ENCODE measurements at places on chromosomes 1 and 21. TPM values are rescaled to one million over a fixed set of nuclear protein-coding genes. Genes with fewer than 3 reads are reported as not detected.

SPRR3 gene
- not detected for total RNA-seq

DNA sequence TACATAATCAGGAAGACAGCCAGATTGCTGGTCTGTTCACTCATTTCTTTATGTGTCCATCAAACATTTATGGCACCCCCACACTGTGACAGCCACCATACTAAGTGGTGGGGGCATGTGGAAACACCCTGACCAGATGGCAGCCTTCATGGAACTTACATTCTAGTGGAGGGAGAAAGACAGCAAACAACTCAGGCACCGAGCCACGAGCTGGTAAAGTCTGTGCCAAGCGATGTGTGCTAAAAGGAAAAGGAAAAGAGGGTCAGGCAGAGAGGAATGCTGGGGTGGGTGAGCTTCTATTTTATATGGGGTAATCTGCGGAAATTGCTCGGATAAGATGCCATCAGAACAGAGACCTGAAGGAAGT lies 33.2 kb upstream of the CD2 start:
- DNase-seq: no peak
- no peak overlapping the region for H3K27ac ChIP-seq
- H3K4me1 ChIP-seq: no peaks in the 10 kb centered on the region

GRCh38 chr1:162625679-162626078 lies 6.6 kb upstream of the DDR2 start:
- H3K4me1 ChIP-seq: no peaks in the 10 kb centered on the region
- H3K36me3 ChIP-seq: no peaks in the 10 kb centered on the region
- no peak overlapping the region for H3K27ac ChIP-seq
- H3K4me3 ChIP-seq: no peak overlapping the region
- H3K27me3 ChIP-seq: no peaks in the 10 kb centered on the region

- H3K27ac ChIP-seq: no peak overlapping the region
- H3K36me3 ChIP-seq: no peaks in the 10 kb centered on the region
- H3K4me3 ChIP-seq: no peak overlapping the region
- H3K27me3 ChIP-seq: no peaks in the 10 kb centered on the region
- H3K4me1 ChIP-seq: no peaks in the 10 kb centered on the region
Observed at GRCh38 chr1:180358649-180359048, 128.6 kb downstream of the LHX4 start.

DNA sequence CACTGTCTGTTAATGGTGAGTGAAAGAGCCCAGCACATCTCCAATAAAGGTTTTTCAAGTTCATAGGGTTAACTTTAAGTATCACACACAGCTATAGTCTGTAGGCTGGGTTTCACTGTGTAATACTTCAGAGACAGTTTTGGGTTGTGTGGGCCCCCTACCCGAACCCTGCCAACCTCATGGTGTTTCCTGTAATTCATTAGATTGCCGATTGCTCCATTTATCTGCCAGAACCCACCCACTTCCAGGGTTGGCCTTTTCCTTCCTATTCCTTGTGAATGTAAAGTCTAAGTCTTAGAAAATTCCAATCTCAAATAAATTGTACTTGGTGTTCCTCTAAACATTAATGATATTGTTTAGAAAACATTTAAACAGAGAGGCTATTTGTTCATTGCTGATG lies 43.6 kb downstream of the CTTNBP2NL start:
- DNase-seq: no peak
- H3K4me3 ChIP-seq: no peak overlapping the region
- H3K4me1 ChIP-seq: peaks cover 37% of the 10 kb centered on the region

DNA sequence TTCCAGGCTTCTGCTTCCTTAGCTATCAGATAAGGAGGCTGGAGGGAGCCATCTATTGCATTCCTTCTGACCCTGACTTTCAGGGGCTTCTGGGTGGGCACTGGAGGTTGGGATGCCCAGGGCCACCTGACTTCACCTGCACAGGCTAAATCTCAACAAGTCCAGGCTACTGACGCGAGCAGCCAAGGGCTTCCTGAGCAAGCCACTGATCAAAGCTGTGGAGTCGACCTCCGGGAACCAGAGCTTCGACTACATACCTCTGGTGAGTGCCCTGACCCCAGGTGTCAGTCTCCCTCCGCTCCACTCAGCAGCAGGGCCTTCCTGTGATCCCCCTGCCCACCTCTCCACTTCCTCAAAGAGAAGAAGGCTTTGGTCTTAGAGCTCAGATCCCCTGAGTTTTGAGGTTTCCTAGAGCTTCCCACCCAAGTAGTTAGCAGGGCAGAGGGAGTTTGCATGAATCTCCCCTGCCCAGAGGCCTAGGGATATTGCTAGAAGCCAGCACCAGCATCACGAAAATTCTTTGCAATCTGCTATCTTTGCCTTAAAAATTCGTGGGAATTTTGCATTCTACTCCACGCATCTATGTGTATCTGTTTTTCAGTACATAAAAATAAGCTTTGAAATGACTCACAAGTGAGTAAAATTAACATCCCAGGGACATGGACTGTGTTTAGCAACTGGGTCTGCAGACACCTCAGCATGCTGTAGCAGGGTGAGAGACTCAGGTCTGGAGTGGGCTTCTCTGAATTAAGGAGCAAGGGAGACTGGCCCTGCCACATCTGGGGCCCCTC lies 61.4 kb downstream of the VWA5B1 start:
- no peaks in the 10 kb centered on the region for H3K4me1 ChIP-seq
- no peak for DNase-seq
- H3K36me3 ChIP-seq: no peaks in the 10 kb centered on the region
- no peaks in the 10 kb centered on the region for H3K27me3 ChIP-seq

- no peak for DNase-seq
- no peaks in the 10 kb centered on the region for H3K27me3 ChIP-seq
- H3K27ac ChIP-seq: no peak overlapping the region
- H3K4me1 ChIP-seq: no peaks in the 10 kb centered on the region
- H3K4me3 ChIP-seq: no peak overlapping the region
- no peaks in the 10 kb centered on the region for H3K36me3 ChIP-seq
Observed at GRCh38 chr1:76190749-76191424, 116.3 kb downstream of the ST6GALNAC3 start.

KCNA3 gene
- total RNA-seq: 3.9 TPM

DNA sequence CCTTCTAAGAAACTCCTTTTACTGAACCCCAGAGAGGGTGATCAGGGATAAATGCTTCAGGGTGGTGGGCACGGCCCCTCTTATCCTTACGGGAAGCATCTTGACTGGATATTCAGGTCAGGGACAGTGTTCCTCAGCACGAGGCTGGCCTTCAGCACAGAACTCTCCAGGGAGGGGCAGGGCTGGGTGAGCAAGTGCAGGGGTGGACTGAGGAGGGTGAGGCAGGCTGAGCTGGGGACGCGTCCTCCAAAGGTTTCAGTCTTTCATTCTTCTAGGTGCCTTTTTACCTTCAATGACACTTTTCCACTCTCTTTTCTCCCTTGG lies 52.3 kb downstream of the RASSF5 start:
- no peak overlapping the region for H3K27ac ChIP-seq
- DNase-seq: no peak
- H3K4me3 ChIP-seq: peak overlapping the region; percentile 4
- no peaks in the 10 kb centered on the region for H3K27me3 ChIP-seq

CFHR5 gene
- not detected for total RNA-seq

AGTRAP gene
- total RNA-seq: 44.2 TPM

DNA sequence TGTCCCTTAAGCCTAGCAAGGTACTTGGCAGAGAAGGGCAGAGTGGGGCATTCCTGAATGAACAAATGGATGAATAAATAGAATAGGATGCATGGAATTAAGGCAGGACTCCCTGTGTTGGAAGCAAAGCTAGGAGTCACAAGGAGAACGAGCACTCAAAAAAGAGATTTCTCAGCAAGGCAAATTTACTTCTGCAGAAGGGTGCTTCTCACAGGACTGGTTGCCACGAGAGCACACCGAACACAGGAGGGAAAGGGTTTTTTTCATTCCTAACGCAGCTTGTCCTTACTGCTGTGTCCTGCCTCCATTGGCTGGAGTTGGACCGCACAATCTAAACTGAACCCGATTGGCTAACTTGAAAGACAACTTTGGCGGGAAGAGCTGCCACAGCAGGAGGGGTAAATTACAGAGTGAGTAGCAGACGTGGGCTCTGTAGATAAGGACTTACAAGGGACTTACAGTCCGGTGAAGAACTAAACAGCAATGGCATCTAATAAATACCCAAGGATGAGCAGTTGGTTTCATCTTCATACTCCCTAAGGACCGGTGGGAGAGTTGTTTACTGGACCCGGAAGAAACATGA lies 52.4 kb downstream of the KIF26B start:
- H3K4me1 ChIP-seq: no peaks in the 10 kb centered on the region
- no peak overlapping the region for H3K4me3 ChIP-seq
- no peaks in the 10 kb centered on the region for H3K27me3 ChIP-seq
- no peaks in the 10 kb centered on the region for H3K36me3 ChIP-seq
- no peak overlapping the region for H3K27ac ChIP-seq

- no peak overlapping the region for H3K4me3 ChIP-seq
- no peak overlapping the region for H3K27ac ChIP-seq
- no peaks in the 10 kb centered on the region for H3K27me3 ChIP-seq
- peaks cover 10% of the 10 kb centered on the region for H3K4me1 ChIP-seq
- no peak for DNase-seq
Observed at GRCh38 chr1:901108-901859, 22.4 kb upstream of the SAMD11 start.

KRTAP11-1 gene
- not detected for total RNA-seq

DNA sequence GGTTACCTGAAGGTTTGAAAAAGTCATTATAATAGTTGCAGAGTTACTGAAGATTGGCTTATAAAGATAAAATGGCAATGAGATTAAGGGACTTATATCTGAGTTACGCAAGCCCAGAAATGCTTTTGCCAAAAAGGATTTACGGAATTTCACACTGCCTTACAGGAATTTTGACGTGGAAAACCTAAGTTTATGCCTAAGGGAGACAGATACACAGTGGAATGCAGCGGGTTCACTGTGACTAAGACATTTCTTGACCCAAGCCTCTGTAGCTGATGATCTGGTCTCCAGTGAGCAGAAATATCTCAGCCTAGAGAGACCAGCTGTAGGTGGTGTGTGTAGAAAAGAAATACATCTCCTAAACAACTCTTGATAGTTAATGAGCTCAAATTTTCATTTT lies 10.1 kb upstream of the EXO1 start:
- no peaks in the 10 kb centered on the region for H3K4me1 ChIP-seq
- H3K36me3 ChIP-seq: no peaks in the 10 kb centered on the region
- H3K27ac ChIP-seq: no peak overlapping the region
- no peak for DNase-seq

GRCh38 chr1:208093754-208094719 lies 150.1 kb downstream of the PLXNA2 start:
- H3K27ac ChIP-seq: no peak overlapping the region
- H3K4me1 ChIP-seq: no peaks in the 10 kb centered on the region
- H3K4me3 ChIP-seq: no peak overlapping the region
- H3K27me3 ChIP-seq: no peaks in the 10 kb centered on the region

CD1E gene
- not detected for total RNA-seq

CASQ1 gene
- 6.0 TPM for total RNA-seq

DNA sequence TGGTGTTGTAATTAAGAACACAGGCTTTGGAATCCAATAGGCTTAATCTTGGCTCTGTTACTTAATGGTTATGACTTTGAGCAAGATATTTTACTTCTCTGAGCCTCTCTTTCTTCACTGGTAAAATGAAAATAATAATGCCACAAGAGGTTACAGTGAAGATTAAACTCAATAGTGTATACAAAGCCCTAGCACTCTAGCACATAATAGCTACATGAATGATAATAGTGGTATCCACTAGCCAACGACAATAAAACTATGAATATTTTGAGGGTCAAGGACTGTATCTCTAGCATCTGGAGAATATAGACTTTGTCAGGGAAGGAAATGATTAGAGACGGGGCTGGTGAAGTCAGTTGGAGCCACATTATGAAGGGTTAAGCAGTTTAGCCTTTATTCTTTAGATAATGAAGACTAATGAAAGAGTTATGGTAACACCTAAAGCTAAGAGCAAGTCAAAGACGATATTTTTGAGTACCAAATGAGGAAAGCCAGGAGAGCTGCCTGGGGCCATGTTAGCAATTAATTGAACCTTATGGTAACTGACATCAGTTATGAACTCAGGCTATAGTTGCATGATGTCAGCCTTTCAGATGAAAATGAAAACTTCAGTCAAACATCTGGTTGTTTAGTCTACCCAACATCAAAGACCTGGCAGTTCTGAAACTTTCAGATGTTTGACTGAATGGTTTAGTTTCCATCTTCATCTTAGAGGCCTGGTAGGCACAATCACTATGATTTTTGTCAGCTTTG lies 32.8 kb upstream of the RNF11 start:
- no peaks in the 10 kb centered on the region for H3K4me1 ChIP-seq
- no peaks in the 10 kb centered on the region for H3K27me3 ChIP-seq
- no peak overlapping the region for H3K4me3 ChIP-seq
- H3K27ac ChIP-seq: no peak overlapping the region
- DNase-seq: no peak
- no peaks in the 10 kb centered on the region for H3K36me3 ChIP-seq

DNA sequence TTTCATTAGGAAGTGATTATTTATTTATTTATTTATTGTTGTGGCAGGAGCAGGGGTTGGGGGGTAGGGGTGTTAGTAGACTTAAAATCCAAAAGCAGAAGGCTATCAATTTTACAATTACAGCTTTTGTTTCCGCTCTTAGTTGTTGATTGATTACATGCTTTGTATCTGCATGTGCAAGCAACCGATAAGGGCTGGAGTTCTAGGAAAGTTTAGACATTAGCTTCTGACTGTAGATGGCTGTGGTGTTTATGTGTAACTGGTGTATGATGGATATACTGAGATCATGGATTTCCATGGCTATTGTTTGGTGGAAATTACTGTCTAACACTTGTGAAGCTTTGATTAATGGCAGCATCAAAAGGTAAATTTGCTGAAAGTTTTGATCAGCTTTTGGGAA lies 2.8 kb downstream of the ST6GALNAC5 start:
- peaks cover 14% of the 10 kb centered on the region for H3K4me1 ChIP-seq
- no peak for DNase-seq
- no peaks in the 10 kb centered on the region for H3K36me3 ChIP-seq
- H3K27ac ChIP-seq: no peak overlapping the region
- H3K27me3 ChIP-seq: no peaks in the 10 kb centered on the region

DNA sequence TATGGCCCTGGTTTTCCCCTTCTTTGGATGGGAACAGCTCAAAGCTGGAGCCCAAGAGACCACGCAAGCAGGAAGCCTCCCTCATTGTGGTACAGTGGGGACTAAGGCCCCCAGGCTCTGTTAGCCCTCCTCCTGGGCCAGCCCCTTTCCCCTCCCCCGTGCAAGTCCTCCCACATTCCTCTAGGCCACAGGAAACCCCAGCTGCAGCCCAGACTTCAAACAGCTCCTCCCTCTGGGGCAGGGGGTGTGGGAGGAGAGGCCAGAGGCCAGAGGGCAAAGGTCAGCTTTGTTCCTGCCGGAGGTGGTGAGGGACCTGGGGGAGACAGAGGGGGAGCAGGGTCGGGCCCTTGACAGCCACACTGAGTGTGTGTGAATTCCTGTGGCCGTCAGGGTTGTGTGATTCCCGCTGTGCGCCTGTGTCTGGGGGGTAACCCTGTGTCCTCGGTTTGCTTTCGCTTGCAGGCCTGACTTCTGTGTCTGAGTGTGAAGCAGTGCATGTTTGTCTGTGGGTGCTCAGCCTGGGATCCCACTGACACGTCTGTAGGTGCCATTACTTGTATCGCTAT lies 3.4 kb upstream of the AHDC1 start:
- H3K27ac ChIP-seq: no peak overlapping the region
- H3K27me3 ChIP-seq: no peaks in the 10 kb centered on the region
- H3K4me3 ChIP-seq: no peak overlapping the region
- DNase-seq: no peak
- peaks cover 19% of the 10 kb centered on the region for H3K4me1 ChIP-seq

All from thoracic aorta (tissue), 2 donors.